ENCODE measurements at places on chromosomes 7 and 10. TPM values are rescaled to one million over a fixed set of nuclear protein-coding genes. Genes with fewer than 3 reads are reported as not detected.

DNA sequence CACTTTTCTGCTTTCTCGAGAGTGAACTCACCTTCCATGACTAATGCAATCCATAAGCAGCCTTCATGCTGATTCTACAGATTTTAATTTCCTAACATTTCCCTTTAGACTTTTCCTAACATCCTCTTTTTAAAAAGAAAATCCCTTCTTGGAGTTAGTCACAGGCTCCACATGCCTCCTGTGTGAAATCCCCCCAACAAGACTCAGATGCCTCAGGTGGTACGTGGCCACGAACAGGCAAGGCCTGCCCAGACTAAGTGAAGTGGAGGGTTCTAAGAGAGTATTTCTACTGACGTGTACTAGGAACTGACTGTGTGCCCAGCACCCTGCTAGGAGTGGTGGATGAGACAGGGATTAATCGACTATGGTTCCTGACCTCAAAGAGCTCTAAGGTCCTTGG, 125.9 kb upstream of the HPS1 start:
- no peaks in the 10 kb centered on the region for H3K27me3 ChIP-seq
- no peaks in the 10 kb centered on the region for H3K4me1 ChIP-seq
- H3K27ac ChIP-seq, result no peak overlapping the region
- H3K36me3 ChIP-seq, result no peaks in the 10 kb centered on the region

GRCh38 chr10:71622616-71623015, 97.0 kb downstream of the C10orf105 start:
- peaks cover 18% of the 10 kb centered on the region for H3K4me1 ChIP-seq
- peaks cover 5% of the 10 kb centered on the region for H3K27me3 ChIP-seq
- H3K4me3 ChIP-seq, result peak overlapping the region; percentile 9
- no peak for DNase-seq
- H3K27ac ChIP-seq, result no peak overlapping the region

DNA sequence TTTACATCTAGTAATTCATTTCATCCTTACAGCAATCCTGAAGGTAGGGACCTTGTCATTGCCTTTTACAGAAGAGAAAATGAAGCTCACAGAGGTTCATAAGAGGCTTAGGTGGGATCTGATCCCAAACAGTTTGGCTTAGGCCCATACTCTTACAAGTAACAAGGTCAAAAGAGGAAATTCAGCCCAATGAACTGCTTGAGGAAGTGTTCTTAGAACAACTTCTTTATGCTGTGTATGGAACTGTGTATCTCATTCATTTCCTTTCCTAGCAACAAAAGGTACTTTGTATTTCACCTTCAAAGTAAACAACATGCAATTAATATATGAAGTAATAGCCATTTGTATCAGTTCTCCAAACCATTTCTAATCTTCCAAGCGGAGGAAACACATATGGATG, 79.3 kb downstream of the AVL9 start:
- no peak overlapping the region for H3K27ac ChIP-seq
- DNase-seq, result no peak
- no peaks in the 10 kb centered on the region for H3K27me3 ChIP-seq
- no peak overlapping the region for H3K4me3 ChIP-seq
- H3K4me1 ChIP-seq, result no peaks in the 10 kb centered on the region

GRCh38 chr10:57593983-57594573, 673.6 kb downstream of the IPMK start:
- H3K27ac ChIP-seq, result no peak overlapping the region
- H3K27me3 ChIP-seq, result no peaks in the 10 kb centered on the region

GRCh38 chr7:72275382-72276070, 136.6 kb downstream of the CALN1 start:
- no peaks in the 10 kb centered on the region for H3K4me1 ChIP-seq
- H3K4me3 ChIP-seq, result no peak overlapping the region
- H3K36me3 ChIP-seq, result no peaks in the 10 kb centered on the region
- no peak for DNase-seq
- H3K27ac ChIP-seq, result no peak overlapping the region
- no peaks in the 10 kb centered on the region for H3K27me3 ChIP-seq

DNA sequence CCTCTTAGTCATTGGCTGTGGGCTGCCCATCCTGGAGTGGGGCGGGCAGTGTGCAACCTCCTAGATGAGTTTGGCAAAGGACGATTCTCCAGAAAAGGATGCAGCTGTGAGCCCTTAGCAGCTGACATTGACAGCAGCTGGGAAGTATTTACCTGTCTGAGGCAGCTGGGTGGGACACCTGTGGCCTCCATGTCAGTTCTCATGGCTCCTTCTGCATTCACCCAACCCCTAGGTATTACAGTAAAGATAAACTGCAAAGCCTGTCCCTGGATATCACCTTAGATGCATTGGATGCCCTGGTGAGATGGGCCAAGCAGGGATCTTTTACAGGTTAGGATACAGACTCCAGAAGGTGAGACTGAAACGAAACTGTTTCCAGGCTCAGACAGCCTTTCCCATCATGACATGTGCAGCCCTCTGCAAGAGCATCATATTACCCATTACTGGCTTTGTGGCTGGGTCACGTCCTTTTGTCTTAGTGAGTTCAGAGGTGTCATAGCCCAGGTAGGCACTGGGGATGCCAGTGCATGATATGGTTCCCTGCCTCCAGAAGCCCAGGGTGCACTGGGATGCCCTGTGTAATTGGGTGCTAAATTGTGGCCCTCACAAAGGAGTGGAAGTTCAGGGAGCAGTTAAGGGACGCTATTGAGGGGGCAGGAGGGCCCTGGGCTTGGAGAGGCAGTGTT, 28.9 kb downstream of the MINDY4 start:
- DNase-seq, result no peak
- no peaks in the 10 kb centered on the region for H3K27me3 ChIP-seq
- no peaks in the 10 kb centered on the region for H3K36me3 ChIP-seq
- H3K4me1 ChIP-seq, result peaks cover 60% of the 10 kb centered on the region
- H3K27ac ChIP-seq, result no peak overlapping the region

DNA sequence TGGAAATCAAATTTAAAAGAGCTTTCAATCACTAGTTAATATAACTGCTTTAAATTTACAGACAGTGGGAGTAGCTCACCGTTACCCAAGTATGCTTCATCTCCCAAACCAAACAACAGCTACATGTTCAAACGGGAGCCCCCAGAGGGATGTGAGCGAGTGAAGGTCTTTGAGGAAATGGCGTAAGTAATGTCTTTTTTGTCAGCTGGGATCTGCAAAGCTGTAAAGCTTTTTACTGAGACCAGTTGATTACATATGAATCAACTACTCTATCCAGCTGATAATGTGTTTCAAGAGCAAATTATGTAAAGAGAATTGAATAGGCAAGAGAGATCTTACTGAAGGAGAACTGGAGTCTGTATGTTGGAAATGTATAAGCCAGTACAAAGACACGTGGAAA, 116.2 kb downstream of the GLCCI1 start:
- no peaks in the 10 kb centered on the region for H3K27me3 ChIP-seq
- H3K4me3 ChIP-seq, result no peak overlapping the region

DNA sequence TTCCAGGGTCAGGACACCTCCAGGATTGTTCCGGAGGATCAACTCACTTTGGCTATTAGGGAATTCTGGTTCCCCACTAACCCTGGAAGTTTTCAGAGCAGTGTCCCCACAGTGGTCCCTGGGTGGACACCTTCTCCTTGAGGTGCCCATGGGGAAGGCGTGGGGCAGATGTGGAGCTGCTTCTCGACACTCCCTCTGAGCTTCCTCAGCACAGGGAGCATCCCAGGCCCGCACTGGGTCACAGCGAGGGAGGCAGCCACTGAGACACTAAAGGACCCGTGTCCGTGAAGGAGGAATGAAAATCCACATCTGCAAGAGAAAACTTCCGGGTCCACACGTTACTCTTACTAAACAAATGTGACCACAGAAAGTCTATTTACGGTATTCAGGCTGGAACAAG, 48.2 kb upstream of the MNX1 start:
- H3K4me3 ChIP-seq, result no peak overlapping the region
- H3K27ac ChIP-seq, result no peak overlapping the region
- H3K36me3 ChIP-seq, result no peaks in the 10 kb centered on the region

GRCh38 chr7:88217675-88218428, 2.0 kb downstream of the SRI start:
- peak overlapping the region; percentile 78 for H3K4me3 ChIP-seq
- H3K27ac ChIP-seq, result no peak overlapping the region
- H3K4me1 ChIP-seq, result peaks cover 6% of the 10 kb centered on the region
- H3K27me3 ChIP-seq, result no peaks in the 10 kb centered on the region

DNA sequence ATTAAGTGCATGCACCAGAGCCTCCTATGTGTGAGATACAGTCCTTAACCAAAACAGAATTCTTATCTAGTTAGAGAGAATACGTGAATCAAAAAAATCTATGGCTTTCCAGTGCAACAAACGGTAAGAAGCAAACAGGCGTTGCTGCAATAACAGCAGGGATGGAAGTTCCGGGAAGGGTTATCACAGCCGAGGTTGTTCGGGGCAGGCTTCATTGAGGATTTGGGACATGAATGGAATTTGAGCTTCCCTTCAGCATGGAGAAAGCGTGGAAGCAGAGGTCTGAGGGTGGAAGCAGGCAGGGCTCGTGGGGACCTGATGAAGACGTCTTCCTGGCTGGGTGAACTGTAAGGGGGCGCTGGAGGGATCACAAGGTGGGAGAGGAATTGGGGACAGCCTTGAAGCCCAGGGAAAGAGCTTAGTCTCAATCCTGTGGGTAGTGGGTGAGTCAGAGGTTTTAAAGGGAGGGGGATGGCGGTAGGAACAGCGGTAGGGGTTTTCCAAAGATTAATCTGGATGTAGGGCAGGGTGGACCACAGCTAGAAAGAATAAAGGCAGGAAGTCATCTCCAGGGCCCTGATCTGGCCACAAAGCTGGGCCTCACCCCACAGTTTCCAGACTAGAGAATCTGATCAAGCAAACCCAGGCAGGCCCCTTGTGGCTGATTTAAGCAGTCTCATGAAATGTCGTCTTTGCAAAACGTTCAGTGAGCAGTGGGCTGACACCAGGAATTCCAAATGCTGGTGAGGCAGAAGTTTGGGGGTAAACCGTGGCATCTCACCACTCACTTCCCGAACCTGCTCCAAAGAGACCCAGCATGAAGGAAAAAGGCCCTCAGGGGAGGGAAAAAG, 65.1 kb downstream of the CALML3 start:
- no peaks in the 10 kb centered on the region for H3K27me3 ChIP-seq
- no peak overlapping the region for H3K4me3 ChIP-seq
- peaks cover 34% of the 10 kb centered on the region for H3K4me1 ChIP-seq
- H3K27ac ChIP-seq, result peak overlapping the region; percentile 35
- peak; percentile 82 for DNase-seq
- no peaks in the 10 kb centered on the region for H3K36me3 ChIP-seq

DNA sequence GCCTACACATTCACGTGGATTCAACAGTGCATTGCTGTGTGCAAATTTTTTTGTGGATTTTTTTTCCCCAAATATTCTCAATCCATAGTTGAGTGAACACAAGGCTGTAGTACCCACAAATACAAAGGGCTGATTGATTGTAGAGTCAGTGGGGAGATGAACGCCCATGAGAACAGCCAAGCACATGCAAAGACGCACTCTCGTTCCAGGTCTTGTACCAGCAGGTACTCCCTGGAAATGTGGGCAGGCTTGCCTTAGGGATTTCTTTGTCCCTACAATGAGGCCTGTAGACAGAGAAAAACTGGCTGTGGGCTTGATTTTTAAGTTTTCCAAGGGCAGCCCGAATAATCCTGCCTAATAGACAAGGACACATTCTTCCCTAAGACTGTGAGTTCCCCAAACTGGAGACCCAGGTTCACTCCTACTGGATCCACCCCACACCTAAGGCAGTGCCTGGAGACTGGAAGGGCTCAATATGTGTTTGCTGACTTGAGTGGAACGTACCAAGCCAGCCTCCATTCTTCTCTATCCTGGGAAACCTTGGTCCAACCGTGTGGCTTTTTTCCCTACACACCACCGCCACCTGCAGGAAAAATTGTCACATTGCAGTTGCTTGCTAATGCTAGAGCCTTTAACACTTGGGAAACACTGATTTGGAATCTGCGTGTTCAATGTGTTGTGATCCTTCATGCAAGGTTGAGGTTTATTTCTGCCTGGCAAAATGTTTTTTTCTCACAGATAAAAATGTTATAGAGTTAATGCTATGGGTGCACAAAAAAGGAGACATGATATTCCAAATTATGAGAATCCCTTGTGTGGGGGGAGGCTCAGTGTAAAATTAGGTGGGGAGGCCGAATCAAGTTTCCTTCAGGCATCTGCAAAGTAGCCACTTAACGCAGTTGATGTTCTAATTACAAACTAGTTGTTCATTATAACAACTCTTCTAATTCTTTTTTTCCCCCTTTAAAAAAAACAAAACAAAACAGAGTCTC, 49.3 kb downstream of the PPP1R17 start:
- no peak overlapping the region for H3K4me3 ChIP-seq
- H3K36me3 ChIP-seq, result no peaks in the 10 kb centered on the region
- peak; percentile 34 for DNase-seq
- H3K27me3 ChIP-seq, result no peaks in the 10 kb centered on the region
- H3K4me1 ChIP-seq, result no peaks in the 10 kb centered on the region
- H3K27ac ChIP-seq, result no peak overlapping the region

DNA sequence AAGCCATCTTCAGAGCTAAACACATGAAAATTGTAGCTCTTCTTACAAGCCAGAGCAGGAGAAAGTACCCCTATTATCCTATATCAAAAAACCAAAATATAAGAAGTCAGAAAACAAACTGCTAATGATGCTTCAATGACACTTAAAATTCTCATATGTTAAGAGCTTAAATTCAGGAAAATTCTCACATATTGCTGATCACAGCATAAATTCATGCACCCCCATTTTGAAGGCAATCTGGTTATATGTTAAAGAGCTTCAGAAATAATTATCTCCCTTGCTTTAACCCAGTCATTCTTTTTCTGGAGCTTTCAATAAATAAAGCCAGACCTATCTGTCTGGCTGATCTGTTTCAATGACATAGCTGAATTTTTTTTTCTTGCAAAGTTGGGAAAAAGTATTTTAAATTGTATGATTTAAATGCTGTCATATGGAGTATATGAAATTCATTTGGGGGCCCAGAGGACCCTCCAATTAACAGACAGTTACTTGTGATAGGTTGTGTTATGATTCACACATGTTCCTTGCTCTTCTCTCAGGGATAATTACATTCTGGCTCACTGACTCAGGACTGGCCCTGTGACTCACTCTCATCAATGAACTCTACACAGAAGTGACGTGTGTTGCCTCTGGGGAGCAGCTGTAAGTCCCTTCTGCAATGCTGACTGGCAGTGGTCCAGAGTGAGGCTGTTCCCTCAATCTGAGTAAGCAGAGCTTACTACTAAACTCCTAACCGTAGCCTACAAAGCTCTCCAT, 85.2 kb downstream of the HGF start:
- DNase-seq, result peak; percentile 100
- H3K4me1 ChIP-seq, result peaks cover 8% of the 10 kb centered on the region

GRCh38 chr7:5634107-5634950, 147.1 kb downstream of the RNF216 start:
- peaks cover 71% of the 10 kb centered on the region for H3K4me1 ChIP-seq
- H3K27me3 ChIP-seq, result no peaks in the 10 kb centered on the region
- H3K36me3 ChIP-seq, result no peaks in the 10 kb centered on the region
- peak overlapping the region; percentile 70 for H3K27ac ChIP-seq

Gene TSPAN15
- 9.4 TPM for total RNA-seq

Gene SRRM3
- 2.7 TPM for total RNA-seq

Gene COPG2
- total RNA-seq, result 20.6 TPM

Gene ACTL6B
- not detected for total RNA-seq

Gene SND1
- 267 TPM for total RNA-seq

Gene IFIT5
- 42.9 TPM for total RNA-seq

Gene TDRD1
- not detected for total RNA-seq

Gene XRCC2
- total RNA-seq, result 1.6 TPM
